ENCODE measurements at places on chromosomes 1 and 21. TPM values are rescaled to one million over a fixed set of nuclear protein-coding genes. Genes with fewer than 3 reads are reported as not detected.

- no peak for DNase-seq
Measured at GRCh38 chr1:80659161-80659560, 1141.6 kb upstream of the ADGRL2 start.

DNA sequence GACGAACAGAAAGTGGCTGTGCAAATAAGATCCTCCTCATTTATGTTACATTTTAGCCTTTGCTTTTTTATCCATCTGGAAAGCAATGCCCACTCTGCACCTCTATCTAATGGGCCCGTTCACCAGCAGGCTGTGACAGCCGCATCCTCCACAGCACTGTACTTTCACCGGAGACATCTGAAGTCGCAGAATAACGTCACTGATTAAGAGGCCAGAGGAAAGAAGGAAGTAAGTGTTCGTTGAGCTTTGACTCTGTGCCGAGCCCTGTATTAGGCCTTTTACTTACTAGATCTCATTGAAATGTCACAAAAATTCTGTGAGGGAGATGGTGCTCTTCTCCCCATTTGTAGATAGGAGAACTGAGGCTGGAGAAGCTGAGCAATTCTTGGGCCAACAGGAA, 62.3 kb downstream of the KAZN start:
- DNase-seq = peak; percentile 45

- DNase-seq = peak; percentile 99
Measured at GRCh38 chr21:39349211-39350093, 564 bp upstream of the HMGN1 start.

DNA sequence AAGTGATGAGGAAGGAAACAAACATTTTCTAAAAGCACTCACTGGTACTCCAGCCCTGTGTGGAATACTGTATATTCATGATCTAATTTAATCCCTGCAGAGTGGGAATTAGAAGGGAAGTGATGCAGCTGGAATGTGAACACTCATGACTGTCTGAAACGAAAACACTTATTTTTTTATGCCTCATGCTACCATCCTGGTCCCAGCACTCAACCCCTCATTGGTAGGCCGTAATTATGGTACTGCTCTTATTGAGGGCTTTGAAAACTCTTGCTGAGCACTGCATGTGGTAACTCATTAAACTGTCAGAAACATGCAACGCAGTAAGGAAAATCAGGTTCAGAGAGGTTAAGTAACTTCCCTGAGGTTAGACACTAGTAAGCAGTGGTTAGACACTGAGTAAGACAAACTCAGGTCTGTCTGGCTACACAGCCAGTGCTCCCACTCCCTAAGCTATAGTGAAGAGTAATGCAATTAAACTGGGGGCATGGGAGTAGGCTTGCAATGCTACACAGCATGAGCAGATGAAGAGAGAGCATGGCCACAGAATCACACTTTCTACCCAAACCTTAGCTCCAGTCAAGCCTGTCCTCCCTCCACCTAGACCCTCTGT, 17.3 kb upstream of the TNFSF4 start:
- DNase-seq = no peak

DNA sequence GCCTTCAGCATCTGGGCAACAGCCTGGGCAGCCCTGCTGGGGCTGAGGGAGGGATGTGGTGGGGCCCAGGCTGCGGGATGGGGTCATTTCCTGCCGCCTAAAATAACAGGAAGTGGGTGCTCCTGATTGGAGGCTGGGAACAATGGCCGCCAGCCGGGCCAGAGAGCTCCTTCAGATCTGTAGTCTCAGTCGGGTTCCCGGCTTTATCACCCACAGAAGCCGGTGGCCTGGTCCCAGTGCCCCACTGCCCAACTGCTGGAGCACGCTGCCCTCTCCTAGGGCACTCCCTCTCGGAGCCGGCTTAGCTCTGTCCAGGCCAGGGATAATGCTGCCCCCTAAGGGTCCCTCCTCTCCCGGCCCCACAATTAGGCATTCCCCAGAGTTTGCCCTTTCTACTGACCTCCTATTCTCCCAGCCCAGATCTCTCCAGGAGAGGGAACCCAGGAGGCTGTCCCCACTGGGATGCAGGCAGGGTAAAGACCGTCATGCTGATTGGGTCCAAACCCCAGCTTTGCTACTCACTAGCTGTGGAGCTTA, 5.1 kb downstream of the MAP7D1 start:
- DNase-seq = no peak

GRCh38 chr1:117017062-117017461, 15.5 kb downstream of the CD101 start:
- DNase-seq = no peak

- no peak for DNase-seq
Measured at GRCh38 chr1:162561616-162562469, at the start of gene UAP1. UAP1 (plus strand) TSS chr1:162561722; CDS start chr1:162566069, 4,347 bp downstream.

- DNase-seq = peak; percentile 40
Measured at GRCh38 chr1:236395230-236395946, 1.3 kb downstream of the EDARADD start.

DNA sequence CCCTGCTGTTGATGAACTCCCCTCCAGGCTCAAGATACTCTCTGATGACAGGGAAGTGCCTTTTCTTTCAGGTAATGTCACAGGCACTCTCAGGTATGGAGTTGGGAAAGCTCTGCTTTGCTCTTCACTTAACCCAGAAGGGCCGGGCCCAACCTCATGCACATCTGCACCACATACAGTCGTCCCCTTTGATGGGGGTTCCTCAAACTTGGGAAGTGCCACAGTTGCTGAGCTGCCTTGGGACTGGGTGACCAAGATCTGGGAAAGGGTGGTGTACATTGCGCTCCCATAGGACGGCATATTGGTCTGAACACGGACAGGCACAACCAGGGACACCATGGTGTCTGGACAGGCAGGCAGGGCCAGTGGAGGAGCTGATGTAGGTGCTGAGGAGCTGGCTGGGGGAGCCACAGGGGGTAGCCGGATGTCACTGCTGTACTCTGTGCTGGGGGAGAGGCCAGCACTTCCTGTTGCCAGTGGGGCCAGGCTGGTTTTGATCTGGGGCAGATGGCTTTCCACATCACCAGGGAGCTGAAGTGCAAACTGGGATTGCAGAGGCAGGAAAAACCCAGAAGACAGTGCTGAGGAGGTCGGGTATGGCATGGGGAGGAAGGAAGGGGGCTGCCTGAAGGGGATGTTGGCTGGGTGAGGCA, 96.2 kb upstream of the EDN2 start:
- DNase-seq = no peak

- no peak for DNase-seq
Measured at GRCh38 chr1:148308832-148309458, 156.9 kb upstream of the NBPF11 start.

DNA sequence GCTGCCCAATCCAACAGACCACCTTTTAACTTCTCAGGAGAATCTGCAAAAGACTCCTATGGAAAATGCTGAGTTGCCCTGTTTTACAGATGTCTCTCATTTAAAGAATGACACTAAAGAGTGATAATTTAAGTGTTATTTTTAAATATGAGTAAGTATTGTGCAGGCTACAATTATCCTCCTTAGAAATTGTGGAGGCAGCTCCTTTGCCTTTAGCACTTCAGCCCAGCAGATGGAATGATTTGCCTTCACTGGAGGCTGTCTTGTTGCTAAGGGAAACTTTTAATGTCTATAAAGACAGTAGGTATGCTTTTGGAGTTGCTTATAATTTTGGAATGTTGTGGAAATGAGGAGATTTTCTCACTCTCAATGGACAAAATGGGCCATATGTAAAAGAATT, 1345.5 kb downstream of the NCAM2 start:
- DNase-seq = no peak

- peak; percentile 71 for DNase-seq
Measured at GRCh38 chr1:235060607-235061470, 67.8 kb downstream of the TOMM20 start.

GRCh38 chr1:229835226-229835625, 209.2 kb downstream of the URB2 start:
- DNase-seq = no peak

GRCh38 chr1:112636597-112637253, 17.1 kb downstream of the CAPZA1 start:
- DNase-seq = peak; percentile 41

DNA sequence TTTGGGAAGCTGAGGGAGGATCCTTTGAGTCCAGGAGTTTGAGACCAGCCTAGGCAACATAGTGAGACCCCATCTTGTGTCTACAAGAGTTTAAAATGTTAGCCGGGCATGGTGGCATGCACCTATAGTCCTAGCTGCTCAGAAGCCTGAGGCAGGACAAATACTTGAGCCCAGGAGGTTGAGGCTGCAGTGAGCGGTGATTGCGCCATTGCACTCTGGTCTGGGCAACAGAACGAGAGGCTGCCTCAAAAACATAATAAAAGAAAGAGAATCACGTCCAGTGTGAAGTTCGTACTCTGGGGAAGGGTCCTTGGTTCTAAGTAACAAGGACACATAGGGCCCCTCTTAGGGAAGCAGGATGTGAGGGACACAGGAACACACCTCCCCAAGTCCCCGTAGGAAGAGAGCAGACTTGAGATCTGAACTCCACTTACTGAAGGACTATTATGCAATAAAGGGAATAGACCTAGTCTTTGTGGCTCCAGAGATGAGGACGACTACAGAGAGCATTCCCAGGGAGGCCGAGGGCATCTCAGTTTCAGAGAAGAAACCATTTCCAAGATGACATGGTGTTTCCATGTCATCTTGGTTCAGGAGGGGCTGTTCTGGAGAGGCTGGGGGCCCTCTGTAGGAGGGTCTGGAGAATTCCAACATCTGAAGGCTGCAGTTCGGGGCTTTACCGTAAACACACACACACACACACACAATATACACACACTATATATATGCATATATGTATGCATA, 10.8 kb upstream of the ENO1 start:
- DNase-seq = no peak

- no peak for DNase-seq
Measured at GRCh38 chr1:31970873-31971272, 32.7 kb upstream of the PTP4A2 start.

GRCh38 chr1:168582688-168583336, 6.4 kb downstream of the XCL1 start:
- DNase-seq = no peak

- no peak for DNase-seq
Measured at GRCh38 chr1:39753132-39754025, 14.7 kb downstream of the PPIE start.

- DNase-seq = peak; percentile 16
Measured at GRCh38 chr1:162627662-162628296, 4.5 kb upstream of the DDR2 start.

- DNase-seq = no peak
Measured at GRCh38 chr1:184941410-184941733, 32.9 kb downstream of the NIBAN1 start.

- no peak for DNase-seq
Measured at GRCh38 chr1:77218477-77219165, 609 bp downstream of the PIGK start.

GRCh38 chr1:112702067-112702395, 4.9 kb downstream of the RHOC start:
- no peak for DNase-seq

- no peak for DNase-seq
Measured at GRCh38 chr1:90720145-90720636, 3.1 kb upstream of the BARHL2 start.

GRCh38 chr1:55428944-55429931, 214.1 kb upstream of the USP24 start:
- DNase-seq = peak; percentile 64

DNA sequence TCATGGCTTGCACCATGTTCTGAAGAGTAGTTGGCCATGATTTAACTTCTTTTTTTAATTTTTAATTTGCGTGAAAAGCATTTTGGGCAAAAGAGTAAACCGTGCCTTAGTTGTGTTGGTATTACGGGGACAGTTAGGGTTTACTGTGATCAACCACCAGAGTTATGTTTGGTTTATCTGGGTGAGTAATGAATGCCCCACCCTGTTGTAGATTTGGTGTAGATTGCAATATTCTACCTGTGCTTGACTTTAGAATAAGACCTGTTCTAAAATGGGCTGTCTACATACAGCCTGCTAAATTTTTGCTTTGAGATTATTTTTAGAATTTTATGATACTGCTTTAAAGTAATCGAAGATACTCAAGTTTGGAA, 1.4 kb downstream of the USP25 start:
- DNase-seq = peak; percentile 51

DNA sequence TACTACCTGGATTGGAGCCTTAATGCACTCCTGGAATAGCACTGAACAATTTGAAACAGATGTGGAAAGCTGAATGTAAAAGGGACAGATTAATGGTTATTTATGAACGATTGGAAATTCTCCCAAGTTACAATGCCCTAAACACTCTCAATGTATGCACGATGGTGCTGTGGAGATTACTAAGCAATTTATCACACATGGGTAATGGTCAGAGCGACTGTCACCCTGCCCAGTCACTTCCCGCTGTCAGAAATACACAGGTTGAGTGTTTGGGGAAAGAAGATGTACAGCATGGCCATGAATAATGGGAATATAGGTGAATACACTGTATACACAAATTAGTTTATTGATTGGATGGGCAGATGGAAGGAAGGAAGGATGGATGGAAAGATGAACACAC, 342.4 kb downstream of the VAV3 start:
- no peak for DNase-seq

DNA sequence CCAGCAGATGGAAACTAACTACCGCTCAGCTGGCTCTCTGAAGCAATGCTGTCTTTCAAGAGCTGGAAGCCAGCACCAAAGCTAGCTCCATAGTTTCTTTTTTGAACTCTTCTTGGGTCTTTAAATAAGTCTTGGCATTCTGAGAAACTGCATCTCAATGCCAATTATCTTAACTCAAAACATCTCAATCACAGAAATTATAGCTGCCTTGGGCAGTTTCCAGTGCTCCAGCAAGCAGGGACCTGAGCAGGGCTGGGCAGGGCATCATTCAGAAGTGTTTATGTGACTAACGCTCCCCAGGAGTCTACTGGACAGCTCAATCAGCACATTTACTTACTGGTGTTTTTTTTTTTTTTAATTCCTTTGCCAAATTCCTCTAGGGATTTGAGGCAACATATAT, 18.3 kb upstream of the PADI4 start:
- DNase-seq = no peak

DNA sequence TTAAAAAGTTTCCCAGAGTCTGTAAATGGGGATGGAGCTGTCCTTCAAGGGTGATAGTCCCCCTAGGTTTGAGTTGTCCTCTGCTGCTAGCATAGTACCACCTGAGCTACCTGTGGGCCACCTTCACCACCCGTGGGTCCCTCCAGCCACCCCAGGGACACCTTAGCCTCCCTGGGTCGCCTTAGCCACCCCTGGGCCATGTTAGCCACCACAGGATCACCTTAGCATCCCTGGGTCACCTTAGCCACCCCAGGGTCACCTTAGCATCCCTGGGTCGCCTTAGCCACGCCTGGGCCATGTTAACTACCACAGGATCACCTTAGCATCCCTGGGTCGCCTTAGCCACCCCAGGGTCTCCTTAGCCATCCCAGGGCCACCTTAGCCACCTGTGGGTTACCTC, 67.1 kb downstream of the ADARB1 start:
- no peak for DNase-seq

- no peak for DNase-seq
Measured at GRCh38 chr1:108569097-108569728, 9.3 kb downstream of the EEIG2 start.

PTAFR gene
- 3.2 TPM for polyA plus RNA-seq

DDAH1 gene
- polyA plus RNA-seq = 21.9 TPM

GNAI3 gene
- 7.4 TPM for polyA plus RNA-seq

ADAMTS5 gene
- polyA plus RNA-seq = 5.3 TPM

WDR77 gene
- 14.1 TPM for polyA plus RNA-seq

OR2T11 gene
- not detected for polyA plus RNA-seq

OR2L13 gene
- not detected for polyA plus RNA-seq

CRYAA gene
- polyA plus RNA-seq = not detected

PEF1 gene
- 59.2 TPM for polyA plus RNA-seq

HTR6 gene
- polyA plus RNA-seq = not detected

KIAA1614 gene
- polyA plus RNA-seq = 2.1 TPM

SLC1A7 gene
- polyA plus RNA-seq = 8.6 TPM

SLAMF7 gene
- polyA plus RNA-seq = 1.8 TPM

A3GALT2 gene
- polyA plus RNA-seq = not detected

S100A2 gene
- 5.4 TPM for polyA plus RNA-seq

CFHR5 gene
- polyA plus RNA-seq = not detected

C8B gene
- polyA plus RNA-seq = not detected

SEMA6C gene
- 8.7 TPM for polyA plus RNA-seq
